Type B pancreatic cell (in vitro differentiated cells): ENCODE measurements at places on chromosomes 6 and 20.

GRCh38 chr6:56343295-56343694 lies 95.9 kb upstream of the COL21A1 start:
- no peak for DNase-seq

DNA sequence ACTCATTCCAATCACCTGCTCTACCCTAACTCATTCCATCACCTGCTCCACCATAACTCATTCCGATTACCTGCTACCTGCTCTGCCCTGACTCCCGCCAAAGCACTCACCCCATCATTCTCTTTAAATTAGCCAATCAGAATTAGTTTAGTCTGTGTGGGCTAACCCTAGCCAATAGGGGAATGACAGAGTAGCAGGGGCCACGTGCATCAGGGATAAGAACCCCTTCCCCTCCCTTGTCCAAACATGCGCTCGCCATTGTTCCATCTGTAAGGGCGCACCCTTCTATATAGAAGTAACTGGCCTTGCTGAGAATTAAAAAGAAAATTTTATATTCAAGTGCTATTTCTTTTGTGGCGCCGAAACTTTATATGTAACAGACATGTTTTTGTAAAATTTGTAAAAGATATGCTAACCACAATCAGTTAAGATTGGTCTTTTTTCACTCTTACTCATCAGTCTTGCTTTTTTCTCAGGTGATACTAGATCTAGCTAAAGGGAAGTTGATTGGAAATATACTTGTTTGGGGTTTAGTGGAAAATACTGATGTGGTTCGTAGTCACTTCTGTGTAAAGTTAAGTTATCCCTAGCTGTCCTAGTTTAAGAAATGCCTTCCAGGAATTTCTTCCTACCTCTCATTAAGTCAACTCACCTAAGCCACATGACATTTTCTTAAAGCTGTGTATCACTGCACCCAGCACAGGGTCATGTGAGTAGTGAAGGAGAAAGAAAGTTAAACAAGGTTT lies 16.5 kb downstream of the RTN4IP1 start:
- no peak for DNase-seq

DNA sequence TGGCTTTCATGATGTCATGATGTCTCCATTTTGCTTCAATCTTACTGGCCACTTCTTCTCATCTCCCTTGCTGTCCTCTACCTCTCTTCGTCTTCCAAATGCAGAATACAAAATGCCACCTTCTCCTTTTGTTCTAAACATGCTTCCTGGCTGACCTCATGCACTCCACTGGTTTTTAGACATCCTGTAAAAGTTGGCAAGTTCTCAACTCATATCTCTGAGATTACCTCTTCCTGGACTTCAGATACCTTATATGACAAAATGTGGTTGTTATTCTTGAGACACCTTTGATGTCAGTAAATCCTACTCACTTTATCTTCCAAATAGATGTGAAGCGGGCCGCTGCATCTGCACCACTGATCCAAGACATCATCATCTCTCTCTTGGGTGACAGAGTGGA lies 212.7 kb upstream of the FOXA2 start:
- no peak for DNase-seq

- no peak for DNase-seq
Measured at GRCh38 chr20:52518735-52519134, 327.2 kb upstream of the ZFP64 start.

DNA sequence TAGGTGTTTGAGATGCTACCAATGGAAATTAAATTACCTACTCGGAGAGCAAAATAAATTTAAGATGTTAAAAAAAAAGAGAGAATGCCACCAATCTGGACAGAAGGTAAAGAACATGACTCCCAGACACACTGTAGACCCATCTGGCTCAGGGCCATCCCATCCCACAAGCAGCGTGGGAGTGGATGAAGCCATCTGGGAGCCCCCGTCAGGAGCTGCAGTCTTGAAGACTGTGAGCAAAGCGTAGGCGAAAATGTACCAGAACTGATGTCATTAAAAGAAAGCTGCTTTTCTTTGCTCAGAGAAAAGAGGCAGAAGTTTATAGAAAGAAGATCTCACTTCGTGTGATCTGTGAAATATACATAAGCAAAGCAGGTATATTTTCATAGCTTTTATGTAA lies 815.7 kb downstream of the QKI start:
- DNase-seq = no peak

GRCh38 chr6:143880412-143880811 lies 16.1 kb downstream of the ZC2HC1B start:
- no peak for DNase-seq

- no peak for DNase-seq
Measured at GRCh38 chr6:91436448-91436847, 849.6 kb upstream of the MAP3K7 start.

GRCh38 chr6:45548657-45549515 lies 171.2 kb upstream of the SUPT3H start:
- DNase-seq = no peak

- no peak for DNase-seq
Measured at GRCh38 chr6:86128130-86128814, 485.6 kb upstream of the SYNCRIP start.
